ENCODE measurements at places on chromosomes 2 and 18.

DNA sequence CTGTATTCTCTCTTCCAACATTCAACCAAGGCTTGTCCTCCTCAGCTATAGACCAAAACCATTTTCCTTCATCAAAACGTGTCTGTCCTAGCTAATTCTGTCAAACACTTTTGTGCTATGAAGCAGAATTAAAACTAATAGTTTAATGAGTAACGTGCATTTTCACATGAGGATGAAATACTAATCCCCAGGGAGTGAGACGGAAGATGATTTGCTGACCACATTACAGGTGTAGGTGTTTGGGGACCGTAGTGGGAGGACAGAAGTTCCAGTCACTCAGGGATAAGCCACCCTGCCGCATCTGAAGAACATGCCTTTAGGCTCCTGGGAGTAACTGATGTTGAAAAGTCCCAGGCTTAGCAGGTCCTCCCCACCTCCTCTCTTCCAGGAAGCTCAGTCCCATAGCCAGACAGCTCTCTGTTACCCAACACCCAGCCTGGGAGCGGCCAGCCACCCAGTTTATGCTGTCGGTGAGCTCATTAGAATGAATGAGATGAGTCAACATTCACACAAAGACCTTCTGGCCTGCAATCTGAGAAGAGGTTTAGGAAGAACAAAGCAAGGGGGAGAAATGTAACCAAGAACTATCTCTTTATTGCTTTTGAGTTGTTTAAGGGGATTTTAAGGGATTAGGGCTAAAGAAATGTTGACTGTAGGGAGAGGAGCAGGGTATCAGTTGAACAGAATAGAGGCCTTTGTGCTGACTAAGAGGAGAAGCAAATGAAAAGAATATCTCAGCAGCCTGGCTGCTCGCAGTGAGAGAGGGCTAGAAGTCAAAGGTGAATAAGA is 122.5 kb downstream of the FOXI3 start:
- no peak for DNase-seq

- DNase-seq = no peak
Measured at GRCh38 chr2:180776921-180777320, 203.5 kb upstream of the UBE2E3 start.

- DNase-seq = no peak
Measured at GRCh38 chr18:44495151-44495550, 185.5 kb upstream of the SETBP1 start.

- DNase-seq = peak; percentile 67
Measured at GRCh38 chr18:35616664-35617423, 35.3 kb downstream of the GALNT1 start.

DNA sequence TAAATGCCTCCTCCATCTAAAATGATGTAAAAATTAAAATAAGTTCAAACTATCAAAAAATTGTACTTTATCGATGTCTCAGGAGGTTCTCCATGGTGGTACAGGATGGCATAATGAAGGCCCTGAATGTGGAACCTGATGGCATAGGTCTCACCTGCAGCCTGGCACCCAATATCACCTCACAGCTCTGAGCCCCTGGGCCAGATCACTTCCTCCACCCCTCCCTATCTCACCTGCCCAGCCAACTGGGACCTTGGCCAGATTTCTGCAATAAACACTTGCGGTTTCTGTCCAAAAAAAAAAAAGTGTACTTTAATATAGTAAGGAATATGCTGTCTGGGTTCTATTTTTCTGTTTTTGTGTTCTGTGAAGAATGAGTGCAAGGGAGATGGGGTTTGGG is 6.7 kb upstream of the RBM45 start:
- DNase-seq = no peak

DNA sequence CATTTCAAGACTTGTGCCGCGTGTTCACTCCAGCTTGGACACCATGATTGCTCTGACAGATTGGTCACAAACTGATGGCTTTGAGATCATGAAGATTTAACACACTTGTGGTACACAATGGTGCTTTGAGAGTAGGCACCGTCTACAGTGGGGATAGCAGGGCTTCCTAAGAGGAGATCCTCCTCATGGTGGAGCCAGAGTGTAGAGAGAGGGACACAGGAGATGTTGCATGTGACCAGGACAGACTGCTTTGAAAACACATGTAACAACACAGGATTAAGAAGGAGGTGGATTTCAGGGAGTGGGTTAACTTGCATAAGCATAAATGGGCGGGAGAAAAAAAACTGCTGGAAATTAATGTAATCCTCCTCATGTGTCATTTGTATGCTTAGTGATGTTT is 95.7 kb upstream of the LINC00305 start:
- no peak for DNase-seq

DNA sequence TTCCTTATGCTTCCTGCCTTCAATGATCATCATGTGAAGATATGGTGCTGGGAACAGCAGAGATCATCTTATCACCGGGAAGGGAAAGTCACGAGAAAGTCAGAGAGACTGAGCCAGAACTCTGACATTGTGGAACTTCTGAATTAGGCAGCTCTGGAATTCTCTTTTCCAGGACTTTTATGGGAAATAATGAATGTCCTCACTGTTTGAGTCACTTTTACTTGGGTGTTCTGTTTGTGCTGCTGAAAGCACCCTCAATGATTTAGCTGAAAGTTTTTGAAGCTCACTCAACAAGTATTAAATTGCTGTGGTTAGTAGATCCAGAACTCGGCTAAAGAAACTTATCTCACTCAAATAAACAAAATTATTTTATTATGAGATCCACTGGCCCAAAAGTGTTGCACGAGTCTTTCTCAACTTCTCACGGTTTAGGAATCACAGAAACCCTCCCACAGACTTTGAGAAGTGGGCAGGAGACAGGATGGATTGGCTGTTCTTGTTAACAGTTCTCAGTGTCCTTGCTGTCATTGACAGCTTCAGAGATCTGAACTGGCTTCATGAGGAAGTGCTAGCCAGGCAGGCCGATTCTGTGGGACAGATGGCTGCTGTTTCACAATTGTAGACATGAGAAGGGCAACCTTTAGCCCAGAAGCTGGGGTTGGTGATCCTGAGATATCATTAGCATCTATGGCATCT is 26.4 kb upstream of the ATRAID start:
- no peak for DNase-seq

DNA sequence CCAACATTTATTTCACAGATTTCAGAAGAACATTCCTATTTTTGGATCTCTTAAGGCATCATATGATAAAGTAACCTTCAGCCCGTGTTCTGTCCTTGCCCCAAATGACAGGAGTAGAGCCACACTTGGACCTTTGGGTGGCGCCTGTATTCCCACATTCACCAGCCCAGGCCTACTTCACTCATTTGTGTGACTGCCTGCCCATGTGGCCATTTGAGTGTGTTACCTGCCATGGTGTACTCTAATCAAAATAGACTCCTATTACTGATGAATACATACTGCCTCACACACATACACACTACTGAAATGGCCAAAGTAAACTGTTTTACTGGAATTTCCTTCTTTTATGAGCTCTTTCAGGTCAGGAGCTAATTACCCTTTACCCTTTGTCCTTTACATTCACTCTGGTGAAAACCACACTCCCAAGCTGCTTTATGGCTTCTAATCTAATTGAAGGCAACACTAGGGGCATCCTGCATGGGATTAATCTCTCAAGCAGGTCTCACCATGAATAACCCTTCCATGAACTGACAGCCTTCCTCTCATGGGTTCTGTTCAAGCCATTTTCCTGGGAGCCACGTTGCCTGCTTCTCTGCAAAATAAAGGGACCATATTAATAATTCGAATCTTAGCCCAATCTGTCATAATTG is 271.0 kb upstream of the GALNT5 start:
- no peak for DNase-seq

DNA sequence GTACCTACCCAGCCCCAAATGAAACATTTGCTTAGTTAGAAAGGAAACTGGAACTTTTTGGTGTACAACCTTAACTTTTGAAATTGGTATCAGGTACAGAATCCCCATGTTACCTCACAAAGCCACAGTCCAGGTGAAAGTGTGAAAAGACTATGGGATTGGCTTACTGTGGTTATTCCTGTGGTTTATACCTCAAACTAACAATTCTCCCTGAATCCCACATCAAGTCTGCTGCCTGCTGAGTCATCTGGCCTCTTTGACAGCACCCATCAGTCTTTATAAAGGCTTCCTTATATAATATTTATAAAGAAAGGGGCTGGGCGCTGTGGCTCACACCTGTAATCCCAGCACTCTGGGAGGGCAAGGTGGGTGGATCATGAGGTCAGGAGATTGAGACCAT is 164.6 kb downstream of the TMEM247 start:
- DNase-seq = no peak

DNA sequence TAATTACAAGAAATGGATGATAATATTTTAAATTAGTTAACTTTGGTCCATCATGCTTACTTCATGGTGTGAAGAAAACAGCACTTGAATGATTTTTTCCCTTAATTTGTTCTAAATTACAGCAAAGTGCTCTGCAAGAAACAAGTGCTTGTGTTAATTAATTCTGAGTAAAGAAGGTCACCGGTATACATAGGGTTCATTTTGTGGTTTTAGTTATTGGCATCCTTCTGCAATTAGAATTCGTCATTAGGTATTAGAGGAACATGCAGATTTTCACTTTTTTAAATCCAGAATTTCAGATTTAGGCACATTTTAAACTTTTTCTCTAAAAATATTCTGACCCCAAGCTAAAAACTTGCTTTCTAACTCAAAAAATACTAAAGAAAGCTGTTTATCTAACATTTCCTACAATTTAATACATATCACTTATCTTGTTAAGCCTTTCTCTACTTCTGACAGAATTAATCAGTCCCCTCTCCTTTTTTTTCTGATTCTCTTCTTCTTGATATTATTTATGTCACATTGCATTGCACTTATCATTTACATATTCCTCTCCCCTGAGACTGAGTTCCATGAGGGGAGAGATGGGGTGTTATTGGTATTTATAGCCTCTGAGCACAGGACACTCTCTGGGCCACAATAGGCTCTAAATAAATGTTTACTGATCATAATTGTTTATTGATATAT is 129.2 kb downstream of the PLA2R1 start:
- no peak for DNase-seq

- no peak for DNase-seq
Measured at GRCh38 chr18:78996741-78997490, 17.3 kb downstream of the SALL3 start.

DNA sequence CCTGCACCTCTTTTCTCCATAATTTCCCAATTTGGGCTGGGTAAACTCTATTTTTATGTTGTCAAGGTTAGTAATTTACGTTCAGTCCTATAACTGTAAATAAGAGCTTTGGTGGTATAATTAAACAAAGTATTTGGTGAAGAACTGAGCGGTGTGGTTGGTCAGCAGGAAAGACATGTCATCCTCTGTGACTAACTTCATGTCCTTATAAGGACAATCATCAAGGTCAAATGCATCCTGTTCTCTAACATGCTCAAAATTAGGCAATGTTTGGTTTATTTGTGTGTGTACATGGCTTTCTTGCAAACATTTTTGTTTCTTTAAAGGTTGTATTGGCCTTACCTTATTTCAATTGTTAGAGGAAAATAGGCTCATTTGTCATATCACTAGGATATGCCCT is 121.5 kb upstream of the NABP1 start:
- no peak for DNase-seq

GRCh38 chr18:43751835-43752234 is 474.5 kb upstream of the SYT4 start:
- no peak for DNase-seq

DNA sequence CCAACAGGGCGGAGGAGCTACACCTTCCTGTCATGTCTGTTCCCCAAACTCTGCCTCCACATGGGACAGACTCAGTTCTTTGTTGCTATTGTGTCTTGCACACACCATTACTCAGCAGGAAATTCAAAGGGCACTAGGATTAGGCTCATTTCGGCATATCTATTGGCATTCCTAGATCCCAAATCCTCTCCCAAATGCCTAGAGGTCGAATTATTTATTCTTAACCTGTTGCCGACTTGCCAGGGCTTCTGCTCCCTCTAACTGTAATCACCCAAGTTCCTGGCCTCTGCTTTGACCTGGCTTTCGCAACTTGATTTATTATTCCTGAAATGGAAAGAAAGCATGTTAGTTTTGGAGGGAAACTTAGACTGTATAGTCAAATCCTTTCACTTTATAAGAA is 67.8 kb upstream of the ST6GAL2 start:
- DNase-seq = no peak

DNA sequence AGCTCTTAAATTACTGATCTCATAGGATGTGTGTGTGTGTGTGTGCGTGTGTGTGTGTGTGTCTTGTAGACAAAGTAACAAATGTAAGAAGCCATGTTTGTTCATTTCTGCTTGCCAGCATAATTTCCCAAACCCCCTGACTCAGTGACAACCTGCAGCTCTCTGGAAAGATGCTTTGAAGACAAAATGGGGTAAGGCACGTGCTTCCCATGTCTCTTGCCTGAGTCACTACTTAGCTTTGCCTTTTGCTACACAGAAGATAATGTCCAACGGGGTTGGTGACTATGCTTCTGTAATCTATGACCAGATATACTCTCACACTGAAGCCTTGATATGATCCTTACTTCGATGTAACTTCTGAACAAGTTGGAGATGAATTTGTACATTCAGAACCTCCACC is 332.0 kb downstream of the SLC4A3 start:
- DNase-seq = no peak

DNA sequence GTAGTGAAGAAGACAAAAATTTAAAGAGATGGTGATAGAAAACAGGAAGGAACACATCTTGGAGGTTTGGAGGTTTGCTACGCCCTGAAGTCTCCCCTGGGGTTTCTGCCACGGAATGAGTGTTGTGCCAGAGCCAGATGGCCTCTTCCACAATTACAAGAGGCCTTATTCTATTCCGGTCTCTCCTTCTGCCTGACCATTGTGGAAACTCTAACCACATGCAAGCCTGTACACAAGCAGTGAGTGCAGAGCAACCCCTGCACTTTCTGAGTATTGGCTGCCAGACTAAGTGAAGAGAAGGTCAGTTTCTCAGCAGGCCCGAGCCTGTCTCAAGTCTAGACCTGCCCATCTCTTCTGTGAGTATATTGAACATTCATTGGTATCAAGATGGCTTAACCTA is 22.7 kb upstream of the MYO1B start:
- DNase-seq = no peak

DNA sequence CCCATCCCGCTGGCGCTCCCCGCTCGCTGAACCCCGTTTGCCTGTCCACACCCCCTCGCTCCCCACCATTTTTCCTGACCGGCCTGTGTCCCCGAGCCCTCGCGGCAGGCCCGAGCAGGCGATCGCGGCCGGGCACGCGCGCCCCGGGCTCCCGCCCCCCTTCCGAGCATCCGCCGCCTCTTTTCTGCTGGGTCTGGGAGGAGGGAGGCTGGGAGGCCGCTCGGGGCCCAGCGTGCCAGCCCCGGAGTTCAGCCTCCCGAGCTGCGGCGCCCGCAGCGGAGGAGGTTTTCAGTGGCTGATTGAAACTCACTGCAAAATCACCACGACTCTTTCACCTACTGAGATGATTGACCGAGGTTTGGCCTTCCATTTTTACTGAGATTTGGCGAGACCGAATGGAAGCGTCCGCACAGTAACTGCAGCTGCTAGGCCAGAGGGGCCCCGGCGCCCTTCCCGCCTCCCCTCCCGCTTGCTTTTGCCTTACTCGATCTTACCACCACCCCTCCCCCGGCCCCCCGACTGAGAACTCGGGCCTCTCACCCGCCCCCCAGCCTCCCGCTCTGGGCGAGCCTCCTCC is 4.8 kb downstream of the SOX11 start:
- DNase-seq = no peak

- DNase-seq = no peak
Measured at GRCh38 chr2:167128130-167128529, 239.8 kb downstream of the XIRP2 start.

GRCh38 chr18:78564518-78564917 is 415.1 kb upstream of the SALL3 start:
- no peak for DNase-seq
